Stimulated activated CD4-positive, alpha-beta T cell treated with anti-CD3 and anti-CD28 coated beads, Interleukin-15, amount 100 ng/mL, for 24 hours (primary cell): ENCODE measurements at places on chromosomes 2 and 18.

DNA sequence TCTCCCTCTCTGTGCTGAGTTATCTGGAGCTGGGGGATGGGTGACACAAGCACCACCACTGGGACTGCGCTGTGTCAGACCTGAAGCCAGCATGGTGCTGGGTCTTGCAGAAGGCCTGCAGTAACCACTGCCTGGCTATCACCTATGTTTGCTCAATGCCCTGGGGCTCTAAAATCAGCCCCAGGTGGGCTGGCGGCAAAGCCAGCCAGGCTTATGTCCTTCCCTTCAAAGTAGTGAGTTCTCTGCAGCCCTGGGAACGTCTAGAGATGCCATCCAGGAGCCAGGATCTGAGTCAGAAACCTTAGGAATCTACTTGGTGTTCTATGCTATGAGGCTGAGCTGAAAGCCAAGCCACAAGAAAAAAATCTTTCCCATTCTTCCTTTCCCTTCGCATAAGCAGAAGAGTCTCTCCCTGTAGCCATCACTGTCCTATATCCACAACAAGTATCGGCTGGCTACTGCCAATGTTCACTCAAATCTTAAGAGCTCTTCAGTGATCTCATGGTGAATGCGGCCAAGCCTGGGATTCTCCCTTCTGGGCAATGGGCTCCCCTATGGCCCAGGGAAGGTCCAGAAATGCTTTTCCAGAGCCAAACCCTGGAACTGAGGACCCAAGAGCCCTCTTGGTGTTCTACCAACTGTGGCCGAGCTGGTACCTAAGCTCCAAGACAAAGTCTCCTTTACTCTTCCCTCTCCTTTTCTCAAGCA is 248.7 kb downstream of the ZNF385B start:
- DNase-seq, result no peak

GRCh38 chr2:230715201-230715600 is 2.6 kb downstream of the CAB39 start:
- no peak for DNase-seq

GRCh38 chr2:206520450-206520849 is 77.1 kb downstream of the ADAM23 start:
- DNase-seq, result no peak

DNA sequence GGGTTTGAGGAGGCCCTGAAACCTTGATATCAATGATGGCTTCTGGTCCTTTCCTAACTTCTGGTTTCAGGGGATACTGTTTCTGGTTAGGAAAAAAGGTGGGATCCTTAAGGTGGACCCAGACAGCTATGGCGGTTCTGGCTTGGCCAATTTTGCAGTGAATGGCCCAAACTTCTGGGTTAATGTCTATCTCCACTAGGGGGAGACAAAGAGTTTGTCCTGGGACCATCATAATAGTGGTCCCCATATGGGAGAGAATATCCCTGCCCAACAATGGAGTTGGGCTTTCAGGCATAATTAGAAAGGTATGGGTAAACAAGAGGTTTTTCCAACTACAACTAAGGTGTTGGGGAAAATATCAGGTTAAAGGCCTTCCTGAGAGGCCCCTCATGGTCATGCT is 273.5 kb downstream of the CALCRL start:
- DNase-seq, result no peak

- peak; percentile 34 for DNase-seq
Observed at GRCh38 chr2:64035072-64035942, 16.1 kb upstream of the VPS54 start.

GRCh38 chr2:216220976-216221375 is 111.8 kb downstream of the XRCC5 start:
- DNase-seq, result no peak

- DNase-seq, result no peak
Observed at GRCh38 chr2:165745916-165746315, 48.1 kb downstream of the GALNT3 start.

DNA sequence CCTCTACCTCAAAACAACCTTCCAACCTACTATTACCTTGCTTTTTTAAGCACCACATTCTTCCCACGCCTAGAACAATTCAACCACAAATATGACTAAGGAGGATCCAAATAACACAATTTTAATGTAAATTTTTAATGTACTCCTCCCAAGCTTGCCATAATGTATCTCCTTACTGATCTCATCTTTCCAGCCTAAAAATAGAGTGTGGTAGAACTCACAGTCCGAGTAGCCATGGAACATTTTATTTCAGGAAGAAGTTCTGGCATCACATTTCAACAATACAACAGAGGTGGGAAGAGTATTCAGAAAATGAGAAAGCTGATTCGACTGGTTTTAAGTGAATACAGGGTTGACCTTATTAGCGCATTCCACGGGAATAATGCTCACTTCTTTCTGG is 15.4 kb downstream of the FEZ2 start:
- DNase-seq, result no peak

DNA sequence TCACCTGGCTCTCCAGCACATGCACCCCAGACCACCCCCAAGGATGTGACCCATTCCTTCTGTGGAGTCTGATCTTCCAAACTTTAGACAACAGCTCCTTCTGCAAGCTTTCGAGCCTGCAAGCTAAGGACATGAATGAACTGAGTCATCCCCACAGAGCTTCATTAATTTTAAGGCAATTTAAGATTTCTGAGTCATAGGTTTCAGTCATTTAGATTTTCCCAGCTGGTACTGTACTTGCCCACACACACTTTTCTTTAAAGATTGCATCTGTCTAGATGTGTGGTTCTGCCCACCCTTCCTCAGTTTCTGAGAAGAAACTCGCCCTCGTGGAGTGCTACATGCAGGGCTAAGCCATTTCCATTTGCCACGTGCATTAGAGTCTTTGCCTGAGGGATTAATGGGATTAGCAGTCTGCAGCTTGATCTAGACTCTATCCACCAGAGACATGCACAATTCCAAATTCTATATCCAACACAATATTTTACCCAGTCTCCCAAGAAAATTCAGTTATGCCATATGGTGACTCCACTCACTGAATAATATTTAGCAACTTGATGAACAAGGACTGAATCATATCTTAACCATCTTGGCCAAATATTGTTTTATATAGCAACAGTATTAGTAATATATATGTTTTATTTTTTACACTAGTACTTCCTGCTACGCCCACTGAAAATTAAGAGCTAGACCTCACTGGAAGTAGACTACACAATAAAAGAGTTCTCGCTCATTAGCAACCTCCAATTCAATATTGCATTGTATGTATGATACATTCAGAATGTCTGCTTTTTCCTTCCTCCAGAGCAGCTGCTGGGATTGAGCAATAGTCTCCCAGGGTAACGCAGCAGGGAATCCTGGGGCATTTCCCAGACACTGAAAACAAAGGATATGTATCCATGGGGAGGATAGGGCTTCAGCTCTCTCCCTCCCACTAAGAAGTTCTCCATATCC is 14.3 kb upstream of the TRIB2 start:
- peak; percentile 43 for DNase-seq

- DNase-seq, result no peak
Observed at GRCh38 chr2:3491306-3491705, 28.0 kb downstream of the ADI1 start.

- DNase-seq, result peak; percentile 24
Observed at GRCh38 chr2:230920167-230920566, 4.9 kb downstream of the GPR55 start.

GRCh38 chr18:5841518-5841917 is 53.8 kb downstream of the TMEM200C start:
- DNase-seq, result no peak

GRCh38 chr2:228344531-228344930 is 163.0 kb upstream of the SPHKAP start:
- no peak for DNase-seq

DNA sequence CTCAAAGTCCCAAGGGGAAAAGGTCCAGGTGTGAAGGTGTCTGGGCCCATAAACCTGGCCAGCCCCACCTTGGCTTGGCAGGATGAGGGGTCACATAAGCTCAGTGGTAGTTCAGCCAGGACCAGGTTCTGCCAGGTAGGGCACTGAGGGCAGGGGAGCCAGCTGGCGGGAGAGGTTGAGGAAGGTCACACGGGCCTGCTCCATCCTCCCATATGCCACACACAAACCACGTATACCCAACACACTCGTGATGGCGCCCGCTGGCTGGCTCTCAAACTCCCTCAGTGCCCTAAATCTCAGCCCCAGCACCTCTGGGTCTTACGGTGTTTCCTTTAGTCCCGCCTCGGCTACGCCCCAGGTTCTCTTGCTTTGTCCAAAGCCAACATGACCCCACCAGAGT is 160.5 kb downstream of the ZFP36L2 start:
- no peak for DNase-seq

- DNase-seq, result no peak
Observed at GRCh38 chr2:212294816-212295215, 243.8 kb downstream of the ERBB4 start.

- no peak for DNase-seq
Observed at GRCh38 chr18:22221350-22221749, 52.0 kb downstream of the GATA6 start.

GRCh38 chr2:240403396-240404104 is 31.9 kb upstream of the GPC1 start:
- peak; percentile 47 for DNase-seq

DNA sequence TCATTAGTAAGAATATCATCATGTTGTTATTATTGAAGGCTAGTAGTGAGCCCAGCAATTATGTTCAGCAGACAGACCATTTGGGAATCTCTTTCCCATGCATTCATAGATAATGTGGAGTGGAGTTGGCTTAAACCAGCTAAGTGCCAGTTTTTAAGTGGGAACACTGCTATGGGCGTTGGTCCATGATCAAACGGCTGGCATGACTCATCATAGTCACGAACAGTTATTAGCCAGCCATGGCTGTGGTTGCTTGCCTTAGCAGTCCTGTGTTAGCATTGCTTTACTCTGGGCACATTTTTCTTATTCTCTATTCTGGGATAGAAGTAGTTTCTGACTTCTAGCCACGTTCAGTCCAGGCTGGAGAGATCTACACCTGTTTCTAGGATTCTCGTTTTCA is 17.7 kb downstream of the EIF4E2 start:
- no peak for DNase-seq

GRCh38 chr18:68417166-68417799 is 297.6 kb downstream of the TMX3 start:
- DNase-seq, result no peak
